Epithelial cell of proximal tubule (primary cell): ENCODE measurements at places on chromosomes 3 and 15. TPM values are rescaled to one million over a fixed set of nuclear protein-coding genes. Genes with fewer than 3 reads are reported as not detected.

DNA sequence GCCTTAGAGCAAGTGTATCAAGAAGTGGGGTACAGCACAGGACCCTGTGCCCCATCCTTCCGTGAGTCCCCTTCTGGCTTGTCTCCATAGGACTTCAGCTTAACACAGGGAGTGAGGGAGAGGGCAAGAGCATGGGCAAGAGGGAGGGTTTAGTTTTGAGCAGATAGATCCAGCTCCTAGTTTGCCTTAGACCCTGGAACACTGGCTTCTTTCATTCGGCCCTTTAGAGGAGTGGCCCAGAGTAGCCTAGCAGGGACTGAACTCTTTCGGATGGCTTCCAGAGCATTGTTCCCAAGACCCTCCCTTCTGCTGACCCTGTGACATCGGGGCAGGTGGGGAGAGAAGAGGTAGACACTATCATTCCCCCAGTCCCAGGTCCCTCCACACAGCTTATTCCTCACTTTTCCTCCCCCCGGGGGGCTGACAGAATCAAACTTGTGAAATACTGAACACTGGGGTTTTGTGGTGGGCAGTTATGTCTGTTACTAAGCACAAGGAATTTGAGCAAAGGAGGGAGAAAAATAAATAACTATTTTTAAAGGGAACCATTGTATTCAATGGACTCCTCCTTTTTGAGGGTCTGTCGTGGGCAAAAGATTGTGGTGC, 289.6 kb upstream of the C2CD4B start:
- DNase-seq, result no peak

DNA sequence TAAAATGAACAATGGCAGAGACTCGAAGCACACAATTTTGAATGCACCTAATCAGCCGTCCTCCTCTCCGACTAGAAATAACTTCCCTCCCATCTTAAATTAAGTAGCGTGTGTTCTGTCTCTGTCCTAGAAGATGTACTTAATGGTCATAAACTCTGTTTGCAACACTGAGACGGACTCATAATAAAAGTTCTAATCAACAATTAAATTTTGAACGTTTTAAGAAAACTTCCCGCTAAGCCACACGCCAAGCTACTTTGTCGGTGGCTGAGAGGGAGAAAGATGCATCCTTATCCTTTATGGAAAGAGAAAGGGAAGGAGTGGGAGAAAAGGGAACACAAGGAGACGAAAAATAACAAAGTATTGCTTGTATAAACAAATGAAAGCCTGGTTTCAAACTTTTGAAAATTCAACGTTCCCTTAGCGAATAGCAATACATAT, 989 bp downstream of the GNB4 start:
- DNase-seq, result no peak

DNA sequence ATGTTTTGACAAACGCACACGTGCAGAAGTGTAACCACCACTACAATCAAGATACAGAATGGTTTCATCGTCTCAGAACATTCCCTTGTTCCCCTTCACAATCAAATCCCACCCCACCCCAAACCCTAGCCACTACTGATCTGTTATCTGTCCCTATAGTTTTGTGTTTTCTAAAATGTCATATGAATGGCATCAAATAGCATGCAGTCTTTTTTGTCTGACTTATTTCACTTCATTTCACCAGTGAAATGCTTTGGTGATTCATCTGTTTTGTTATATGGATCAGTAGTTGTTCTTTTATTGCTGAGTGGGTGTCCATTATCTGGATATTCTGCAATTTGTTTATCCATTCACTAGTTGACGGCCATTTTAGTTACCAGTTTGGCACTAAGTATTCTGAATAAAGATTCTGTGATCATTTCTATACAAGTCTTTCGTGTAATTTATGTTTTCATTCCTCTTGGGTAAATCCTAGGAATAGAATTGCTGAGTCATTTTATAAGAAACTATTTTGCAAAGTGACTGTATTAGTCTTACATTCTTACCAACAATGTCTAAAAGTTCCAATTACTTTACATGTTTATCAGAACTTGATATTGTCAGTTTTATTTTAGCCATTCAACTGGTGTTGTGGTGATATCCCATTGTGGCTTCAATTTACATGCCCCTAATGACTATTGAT, 232.8 kb downstream of the CLSTN2 start:
- peak; percentile 56 for DNase-seq

DNA sequence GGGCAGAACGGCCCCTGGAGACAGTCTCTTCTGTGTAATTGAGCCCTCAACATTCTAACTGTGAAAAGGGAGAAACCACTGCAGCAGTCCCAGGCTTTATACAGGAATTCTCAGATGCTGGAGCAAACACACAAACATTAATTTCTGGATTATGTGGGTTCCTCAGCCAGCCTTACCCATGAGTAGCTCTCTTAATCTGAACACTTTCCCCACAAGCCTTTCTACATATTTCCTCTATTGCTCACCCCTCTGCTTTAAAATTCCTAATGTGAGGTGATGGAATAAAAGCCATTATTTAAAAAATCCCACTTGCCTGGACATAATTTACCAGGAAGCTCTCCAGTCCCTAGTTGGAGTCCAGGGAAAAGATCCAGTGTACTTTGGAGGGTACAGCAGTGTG, 139.0 kb downstream of the CTNNB1 start:
- no peak for DNase-seq

DNA sequence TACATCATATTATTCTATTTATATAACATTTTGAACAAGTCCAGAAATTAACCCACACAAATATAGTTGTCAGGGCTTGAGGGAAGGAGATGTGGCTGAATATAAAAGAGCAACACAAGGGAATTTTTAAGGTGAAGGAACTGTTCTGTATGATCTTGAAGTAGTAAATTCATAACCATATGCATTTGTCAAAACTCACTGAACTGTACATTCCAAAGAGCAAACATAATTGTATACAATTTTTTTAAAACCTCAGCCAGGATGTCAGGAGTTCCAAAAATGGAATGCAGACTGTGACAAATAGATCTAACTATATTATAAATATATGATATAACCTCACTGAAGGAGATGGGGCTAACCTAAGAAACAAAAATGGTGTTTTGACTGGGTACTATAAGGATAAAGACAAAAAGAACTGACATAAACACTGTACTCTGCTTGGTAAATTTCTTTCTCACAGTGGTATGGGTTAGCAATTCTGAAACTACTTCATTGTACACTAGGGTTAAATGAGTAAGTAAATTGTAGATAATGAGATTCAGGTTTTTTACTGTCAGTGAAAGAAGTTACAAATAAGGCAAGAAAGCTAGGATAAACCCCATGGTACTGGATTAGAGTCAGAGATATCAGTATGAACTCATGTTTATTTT, 14.4 kb downstream of the GOLGB1 start:
- no peak for DNase-seq

GRCh38 chr3:49411535-49411967, 225 bp downstream of the RHOA start:
- DNase-seq, result no peak

Gene TMEM108
- 1.4 and 1.7 TPM in 2 replicates for total RNA-seq

GRCh38 chr15:73856458-73857192, 16.7 kb upstream of the TBC1D21 start:
- no peak for DNase-seq

DNA sequence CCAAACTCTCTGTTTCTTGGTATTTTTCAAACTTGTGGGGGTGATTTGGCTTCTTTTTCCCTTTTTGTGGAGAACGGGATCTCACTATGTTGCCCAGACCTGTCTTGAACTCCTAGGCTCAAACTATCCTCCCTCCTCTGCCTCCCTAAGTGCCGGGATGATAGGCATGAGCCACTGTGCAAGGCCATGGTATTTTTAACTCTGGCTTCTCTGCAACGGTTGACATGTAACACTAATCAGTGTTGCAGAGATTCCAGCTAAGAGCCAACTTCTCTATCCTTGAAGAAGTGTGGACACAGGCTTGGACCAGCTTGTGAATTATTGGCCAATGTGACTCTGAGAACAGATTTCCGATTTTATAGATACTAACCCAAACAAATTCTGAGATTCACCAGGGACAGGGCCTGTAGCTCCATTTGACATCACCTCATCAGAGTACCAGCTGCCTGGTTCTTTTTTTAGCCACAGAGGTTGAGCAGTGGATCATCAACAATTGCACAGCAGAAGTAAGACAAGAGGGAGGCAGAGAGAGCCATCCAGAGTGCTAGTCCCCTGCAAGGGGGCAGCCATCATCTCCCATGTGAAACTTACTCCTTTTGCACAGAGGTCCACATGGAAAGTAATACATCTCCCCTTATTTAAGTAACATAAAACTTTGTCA, 98.1 kb upstream of the SYNPR start:
- DNase-seq, result no peak

- no peak for DNase-seq
Measured at GRCh38 chr3:12356996-12357395, 68.1 kb downstream of the PPARG start.

- DNase-seq, result peak; percentile 31
Measured at GRCh38 chr15:83626171-83626802, 27.6 kb upstream of the ADAMTSL3 start.

Gene TJP1
- total RNA-seq, result 78.6 and 106 TPM in 2 replicates

GRCh38 chr15:85706779-85707518, 87.8 kb downstream of the KLHL25 start:
- DNase-seq, result no peak

Gene CKMT1A
- total RNA-seq, result 4.0 and 8.1 TPM in 2 replicates

Gene UROC1
- not detected in 2 replicates for total RNA-seq

GRCh38 chr3:31802981-31803740, 177.9 kb downstream of the OSBPL10 start:
- no peak for DNase-seq

Gene ALCAM
- total RNA-seq, result 121 and 166 TPM in 2 replicates

Gene GRK7
- not detected in 2 replicates for total RNA-seq

Gene C15orf62
- total RNA-seq, result 0.63 and 2.7 TPM in 2 replicates

GRCh38 chr3:128486681-128487537, 6.1 kb downstream of the GATA2 start:
- DNase-seq, result no peak

DNA sequence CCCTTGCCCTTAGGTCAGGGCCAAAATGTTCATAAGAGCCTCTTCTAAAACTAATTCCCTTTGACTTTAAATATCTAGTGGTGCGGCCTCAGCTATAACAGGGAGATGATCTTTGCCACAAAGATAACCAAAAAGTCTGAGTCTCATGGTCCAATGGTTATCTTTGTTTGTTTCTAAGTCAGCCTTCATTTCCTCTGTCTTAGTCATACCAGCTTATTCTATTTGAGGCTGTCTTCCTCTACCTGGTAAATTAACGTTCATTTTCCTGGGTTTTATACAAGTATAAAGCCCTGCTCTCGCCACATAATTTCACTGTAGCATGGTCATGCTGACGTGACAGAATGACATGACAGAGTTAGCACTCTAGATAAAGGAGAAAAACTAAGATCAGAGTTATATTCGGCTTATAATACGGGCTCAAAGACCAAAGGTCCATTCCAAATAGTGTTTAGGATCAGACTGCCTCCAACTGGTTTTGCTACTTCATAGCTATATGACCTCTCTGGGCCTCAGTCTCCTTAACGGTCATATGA, 18.4 kb downstream of the ZNF860 start:
- DNase-seq, result no peak

Gene CASR
- 0.06 TPM in 1 of 2 replicates, not detected in the other for total RNA-seq

Gene MAGI1
- 9.6 and 10.9 TPM in 2 replicates for total RNA-seq

- DNase-seq, result peak; percentile 50
Measured at GRCh38 chr3:4492208-4493013, 737 bp upstream of the ITPR1 start.

DNA sequence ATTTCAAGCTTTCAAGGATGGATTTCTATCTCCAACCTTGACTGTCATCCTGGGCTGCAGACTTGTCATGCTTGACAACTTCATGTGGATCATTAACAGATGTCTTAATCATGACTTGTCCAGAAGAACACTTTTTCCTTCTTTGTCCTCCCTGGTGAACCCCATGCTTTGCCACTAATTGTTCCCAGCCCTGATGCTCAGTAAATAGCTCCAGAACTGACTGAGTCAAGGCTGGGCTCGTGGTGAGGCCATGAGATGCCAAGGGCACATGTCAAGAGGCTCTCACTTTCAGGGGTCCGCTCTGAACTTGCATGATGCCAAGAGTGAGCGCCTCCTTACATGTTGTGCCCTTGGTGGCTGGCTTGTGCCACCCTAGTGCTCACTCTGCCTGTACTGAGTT, 48.9 kb upstream of the KY start:
- DNase-seq, result peak; percentile 47

Gene PLA1A
- total RNA-seq, result 0.14 and 0.52 TPM in 2 replicates

- DNase-seq, result no peak
Measured at GRCh38 chr15:31974855-31975829, 55.2 kb upstream of the CHRNA7 start.

DNA sequence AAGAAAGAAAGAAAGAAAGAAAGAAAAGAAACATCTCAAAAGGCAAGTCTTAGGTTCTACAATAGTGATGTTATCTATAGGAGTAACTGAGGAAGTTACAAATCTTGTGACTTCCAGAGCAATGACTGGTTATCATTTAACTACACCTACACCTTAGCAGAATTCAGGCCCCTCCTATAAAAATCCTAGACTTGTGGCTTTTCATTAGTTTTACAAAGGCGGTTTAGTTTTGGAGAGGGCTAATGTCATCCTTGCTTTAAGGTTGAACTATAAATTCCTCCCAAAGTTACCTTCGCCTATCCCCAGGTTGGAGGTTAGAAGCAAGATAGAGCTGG, 4.1 kb upstream of the SCAP start:
- DNase-seq, result no peak

- DNase-seq, result no peak
Measured at GRCh38 chr3:172411478-172411947, 36.7 kb downstream of the GHSR start.

DNA sequence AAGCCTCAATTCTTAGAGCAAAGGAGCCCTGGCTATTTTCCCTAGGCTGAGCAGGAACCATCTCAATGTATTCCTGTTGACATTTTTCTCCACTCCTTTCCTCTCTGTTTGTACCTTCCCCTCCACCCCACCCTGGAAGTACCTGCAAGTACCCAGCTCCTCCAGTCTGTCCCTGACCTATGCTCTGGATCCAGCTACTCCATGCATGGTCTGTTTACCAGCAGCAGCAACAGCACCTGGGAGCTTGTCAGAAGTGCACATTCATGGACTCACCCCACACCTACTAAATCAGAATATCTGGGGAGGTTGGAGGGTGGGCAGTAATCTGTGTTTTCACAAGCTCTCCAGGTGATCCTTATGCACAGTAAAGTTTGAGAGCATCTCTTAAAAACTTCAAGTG, 240.7 kb upstream of the UMPS start:
- DNase-seq, result no peak

DNA sequence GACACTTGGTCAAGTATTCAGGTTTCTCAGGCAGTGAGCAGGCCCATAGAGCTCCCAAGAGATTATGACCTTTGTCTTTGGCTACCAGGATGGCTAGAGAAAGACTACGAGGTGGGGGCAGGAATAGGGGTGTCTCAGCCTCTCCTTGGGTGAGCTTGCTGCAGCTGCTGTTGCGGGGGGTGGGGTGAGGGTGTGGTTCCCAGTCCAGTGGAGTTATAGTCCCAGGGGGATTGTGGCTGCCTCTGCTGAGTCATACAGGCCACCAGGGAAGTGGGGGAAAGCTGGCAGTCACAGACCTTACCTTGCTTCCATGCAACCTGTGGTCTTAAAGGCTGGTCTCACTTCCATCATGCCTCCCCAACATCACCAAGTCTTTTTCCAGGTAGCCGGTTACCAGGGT, 31.7 kb downstream of the ATP2C1 start:
- no peak for DNase-seq

GRCh38 chr3:194128202-194128918, 7.6 kb upstream of the HES1 start:
- DNase-seq, result no peak
